CD8-positive, alpha-beta memory T cell (primary cell): ENCODE measurements at places on chromosomes 5 and 9.

DNA sequence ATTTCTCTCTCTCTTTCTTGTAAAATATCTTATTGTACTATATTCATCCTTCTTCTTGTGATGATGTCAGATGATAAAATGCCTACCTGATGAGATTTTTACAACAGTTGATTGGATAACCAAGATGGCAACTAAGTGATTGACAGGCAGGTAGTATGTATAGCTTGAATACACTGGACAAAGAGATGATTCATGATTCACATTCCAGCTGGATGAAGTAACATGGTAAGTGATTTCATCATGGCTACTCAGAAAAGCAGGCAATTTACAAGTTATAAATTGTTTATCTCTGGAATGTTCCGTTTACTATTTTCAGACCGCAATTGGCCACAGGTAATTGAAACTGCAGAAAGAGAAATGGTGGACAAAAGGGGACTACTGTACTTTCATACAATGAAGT is 1471.7 kb upstream of the C9orf72 start:
- no peak for DNase-seq

DNA sequence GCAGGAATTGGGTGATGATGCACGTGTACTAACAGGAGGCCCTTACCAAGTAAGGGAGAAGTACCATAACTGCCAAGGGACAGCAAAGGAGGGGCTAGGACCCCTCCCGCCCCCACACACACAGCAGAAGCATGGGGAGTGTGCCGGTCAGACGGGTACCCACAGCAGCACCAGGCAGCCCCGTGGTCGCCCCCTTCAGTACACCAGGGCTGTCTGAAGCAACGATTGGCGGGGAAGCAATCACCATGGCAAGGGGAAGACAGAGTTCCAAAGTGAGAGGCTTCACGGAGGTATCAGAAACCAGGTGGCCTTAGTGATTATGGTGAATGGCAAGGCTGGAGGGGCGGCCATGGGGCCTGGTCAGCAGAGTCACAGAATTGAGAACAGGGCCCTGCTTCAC is 72.2 kb downstream of the CAMSAP1 start:
- DNase-seq = no peak

DNA sequence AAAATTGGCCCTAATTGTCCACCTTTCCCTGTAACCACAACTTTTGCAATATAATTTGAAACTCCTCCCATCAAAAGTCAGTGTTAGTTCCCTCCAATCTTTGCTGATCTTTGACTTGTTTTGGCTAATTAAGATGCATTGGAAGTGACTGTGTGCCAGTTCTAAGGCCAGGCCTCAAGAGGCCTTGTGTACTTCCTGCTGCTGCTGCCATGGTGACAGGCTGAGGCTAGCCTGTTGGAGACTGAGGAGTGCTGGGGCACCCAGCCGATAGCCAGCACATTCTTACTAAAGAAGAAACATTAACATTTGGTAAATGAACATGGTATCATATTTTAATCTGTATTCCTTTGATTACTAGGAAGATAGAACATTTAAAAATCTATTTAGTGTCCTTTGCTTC is 86.5 kb downstream of the SREK1 start:
- no peak for DNase-seq

DNA sequence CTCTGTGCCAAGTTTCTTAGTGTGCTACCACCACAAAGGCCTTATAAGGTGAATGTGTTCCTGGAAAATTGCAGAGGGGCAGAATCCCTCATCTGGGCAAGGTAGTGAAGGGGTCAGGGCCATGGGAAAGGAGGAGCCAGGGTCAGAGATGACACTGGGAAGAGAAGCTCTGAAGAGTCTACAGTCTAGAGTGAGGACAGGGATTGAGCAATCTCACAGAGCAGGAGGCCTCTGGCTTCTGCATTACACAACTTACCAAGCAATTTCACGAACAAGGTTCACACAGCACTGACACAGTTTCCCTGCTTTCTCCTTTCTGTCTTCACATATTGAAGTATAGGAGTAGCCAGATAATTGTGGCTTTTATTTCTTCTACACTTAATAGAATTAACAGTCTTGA is 24.5 kb upstream of the IDNK start:
- no peak for DNase-seq

DNA sequence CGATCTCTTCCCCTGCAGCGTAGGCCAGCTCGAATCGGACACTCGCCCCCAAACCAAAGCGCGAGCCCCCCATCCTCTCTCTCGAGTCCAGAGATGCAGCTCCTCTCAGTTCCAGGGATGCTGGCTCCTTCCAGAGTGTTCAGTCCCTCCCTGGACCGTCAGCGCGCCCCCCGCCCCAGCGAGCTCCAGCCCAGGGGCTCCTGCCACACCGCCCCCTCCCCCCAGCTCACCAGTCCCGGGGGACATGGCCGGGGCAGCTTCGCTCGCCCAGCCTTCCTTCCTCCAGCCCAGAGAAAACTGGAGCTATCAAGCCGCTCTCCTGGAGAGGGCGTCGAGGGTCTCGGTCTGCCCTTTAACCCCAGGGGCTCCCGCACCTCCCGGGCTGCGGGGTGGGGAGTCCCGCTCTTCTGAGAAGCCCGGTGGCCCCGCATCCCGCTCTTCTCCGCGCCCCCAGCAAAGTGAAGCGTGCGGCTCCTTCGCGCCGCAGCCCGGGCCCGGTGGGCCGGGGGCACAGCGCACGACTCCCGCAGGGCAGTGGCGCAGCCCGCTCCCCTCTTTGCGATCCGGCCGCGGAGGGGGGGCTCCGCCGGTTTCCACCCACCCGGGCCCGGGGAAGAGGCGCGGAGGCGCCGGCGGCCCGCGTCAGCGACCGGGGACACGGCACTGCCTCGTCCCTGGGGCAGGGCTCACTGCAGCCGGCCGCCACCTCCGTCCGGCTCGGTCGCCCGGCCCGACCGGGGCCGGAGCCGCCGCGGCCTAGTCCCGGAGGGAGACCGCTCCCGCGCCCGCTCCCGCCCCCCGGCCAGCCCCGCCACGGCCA is 587 bp downstream of the MIER3 start:
- peak; percentile 0 for DNase-seq

DNA sequence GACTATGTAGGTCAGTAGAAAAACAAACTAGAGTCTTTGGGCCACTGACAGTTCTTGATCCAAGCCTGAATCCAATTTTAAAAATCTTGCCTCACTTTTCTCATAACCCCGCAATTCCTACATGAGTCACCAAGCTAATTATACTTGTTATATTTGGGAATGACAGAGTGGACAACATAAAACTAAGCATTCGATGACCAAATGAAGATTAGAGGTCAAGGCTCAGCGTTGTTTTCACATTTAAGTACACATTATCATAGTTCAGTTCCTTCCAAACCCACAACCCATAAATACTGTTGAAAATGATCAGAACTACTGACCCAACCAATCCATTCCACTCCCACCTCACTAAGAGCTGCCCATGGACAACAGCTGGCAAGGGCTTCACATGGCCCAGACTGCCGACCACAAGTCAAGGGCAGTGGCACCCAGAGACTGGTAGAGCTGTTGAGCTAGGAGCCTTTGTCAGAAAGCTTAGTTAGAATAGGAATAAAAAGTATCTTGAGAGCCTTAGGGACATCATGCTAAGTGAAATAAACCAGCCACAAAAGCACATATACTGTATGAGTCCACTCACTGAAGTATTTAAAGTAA is 64.2 kb downstream of the MYO10 start:
- DNase-seq = no peak

DNA sequence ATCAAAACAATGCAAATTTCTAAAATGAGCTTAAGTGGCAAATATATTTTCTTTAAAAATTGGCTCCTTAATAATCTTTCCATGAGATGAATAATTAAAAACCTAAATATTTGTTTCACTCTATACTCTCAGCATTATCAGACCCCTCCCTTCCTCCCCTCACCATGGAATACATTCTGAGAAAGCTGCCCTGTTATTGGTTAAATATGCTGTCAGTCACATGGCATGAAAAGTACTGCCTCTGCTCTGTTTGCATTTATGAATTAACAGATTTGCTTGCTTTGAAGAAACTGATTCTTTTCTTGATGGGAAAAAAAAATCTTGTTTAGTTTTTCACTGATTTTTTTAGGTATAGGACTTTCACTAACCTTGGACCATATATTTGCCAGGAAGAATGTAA is 17.0 kb upstream of the RPS23 start:
- no peak for DNase-seq

DNA sequence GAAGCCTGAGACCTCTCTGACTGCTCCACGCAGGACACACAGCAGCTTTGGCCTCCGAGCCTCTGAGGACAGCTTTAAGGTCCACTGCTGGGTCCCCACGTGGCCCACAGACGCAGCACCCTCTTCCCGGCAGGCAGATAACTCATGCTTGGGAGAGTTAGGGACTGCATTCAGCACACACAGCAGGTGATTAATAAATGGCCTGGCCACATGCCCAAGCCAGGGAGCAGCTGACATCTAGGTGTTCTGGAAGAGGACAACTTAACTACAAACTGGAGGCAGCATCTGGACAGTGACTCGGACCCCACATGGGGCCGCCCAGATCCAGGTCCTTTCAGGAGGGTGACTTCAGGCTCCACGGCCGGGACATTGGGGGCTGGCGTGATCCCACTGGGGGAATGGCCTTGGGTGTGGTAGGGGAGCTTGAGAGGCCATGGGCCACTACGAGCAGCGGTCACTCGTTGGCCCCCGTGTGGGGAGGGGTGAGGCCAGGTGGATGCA is 11.3 kb downstream of the NINJ1 start:
- DNase-seq = no peak

- no peak for DNase-seq
Measured at GRCh38 chr9:1606253-1606652, 408.9 kb upstream of the SMARCA2 start.

DNA sequence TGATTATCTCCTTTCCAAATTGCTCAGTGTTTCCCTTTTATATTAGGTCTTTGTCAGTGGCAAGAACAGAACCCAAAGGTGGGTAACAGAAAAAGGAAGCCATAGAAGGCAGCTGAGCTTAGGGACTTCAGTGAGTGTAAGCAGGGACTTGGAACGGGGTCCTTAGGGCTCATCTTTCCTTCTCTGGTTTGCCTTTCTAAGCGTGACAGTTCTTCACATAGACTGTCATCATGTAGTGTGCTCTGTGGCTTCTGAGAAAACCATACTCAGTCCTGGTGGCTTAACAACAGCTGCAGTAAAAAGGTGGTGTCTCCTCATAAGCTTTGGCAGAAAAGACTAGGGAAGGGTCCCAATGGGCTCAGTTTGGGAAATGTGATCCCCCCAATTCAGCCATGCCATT is 108.8 kb downstream of the SLC12A2 start:
- no peak for DNase-seq

GRCh38 chr9:33952066-33952465 is 96.6 kb downstream of the UBAP2 start:
- DNase-seq = no peak

- no peak for DNase-seq
Measured at GRCh38 chr9:137354153-137354844, 52.2 kb upstream of the NRARP start.

- DNase-seq = no peak
Measured at GRCh38 chr9:120452631-120453030, 127.3 kb downstream of the CDK5RAP2 start.
